NCI-H2081 treated with DMSO at 0.1 percent for 48 hours (cell line): ENCODE measurements at places on chromosomes 1 and 21.
A peak's percentile ranks its signal among the peaks of the same experiment; 100 is the strongest.

DNA sequence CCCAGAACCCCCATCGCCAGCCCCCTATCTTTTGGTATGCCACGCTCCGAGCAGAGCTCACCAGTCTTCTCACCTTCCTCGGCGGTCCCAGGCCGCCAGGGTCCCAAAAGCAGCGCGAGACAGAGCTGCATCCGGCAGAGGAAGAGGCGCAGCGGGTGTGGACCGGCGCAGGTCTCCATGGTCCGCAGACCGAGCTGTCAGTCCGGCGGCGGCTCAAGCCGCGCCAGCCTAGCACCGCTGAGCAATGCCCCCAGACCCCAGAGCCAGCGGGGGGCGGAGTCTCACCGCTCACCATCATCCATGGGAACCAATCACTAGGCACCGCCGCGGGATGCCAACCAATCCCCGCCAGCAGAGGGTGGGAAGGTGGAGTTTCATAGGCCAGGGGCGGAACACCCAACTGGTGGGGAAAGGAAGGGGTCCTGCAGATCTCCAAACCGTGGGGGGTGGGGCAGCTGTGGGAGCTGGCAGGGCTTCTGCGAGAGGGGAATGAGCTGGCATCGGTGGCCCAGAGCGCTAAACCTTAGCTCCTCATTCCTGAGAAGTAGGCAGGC lies at the start of gene EPHA10:
Gene EPHA10, minus strand, starts transcription at position 233 of the 554 bp plus-strand sequence. Its CDS starts 54 bp downstream, at position 179.
- peak; percentile 19 for DNase-seq

DNA sequence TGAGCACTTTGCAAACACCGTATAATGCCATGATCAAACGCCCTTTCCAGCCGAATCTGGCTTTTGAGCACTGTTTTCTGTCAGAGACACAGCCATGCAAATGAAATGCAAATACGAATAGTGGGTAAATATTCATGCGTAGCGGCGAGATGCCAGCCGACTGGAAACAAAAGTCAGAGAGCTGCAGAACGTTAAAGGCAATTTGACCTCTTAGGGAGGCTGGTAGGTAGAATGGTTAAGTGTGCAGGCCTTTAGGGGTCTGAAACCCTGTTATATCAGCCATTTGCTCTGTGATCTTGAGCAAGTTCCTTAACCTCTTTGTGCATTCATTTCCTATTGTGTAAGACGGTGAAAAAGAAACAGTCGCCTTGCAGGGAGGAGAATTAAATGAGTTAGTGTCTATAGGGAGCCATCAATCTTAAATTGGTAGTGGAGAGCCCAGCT lies 6.5 kb upstream of the SDHB start:
- no peak for DNase-seq

DNA sequence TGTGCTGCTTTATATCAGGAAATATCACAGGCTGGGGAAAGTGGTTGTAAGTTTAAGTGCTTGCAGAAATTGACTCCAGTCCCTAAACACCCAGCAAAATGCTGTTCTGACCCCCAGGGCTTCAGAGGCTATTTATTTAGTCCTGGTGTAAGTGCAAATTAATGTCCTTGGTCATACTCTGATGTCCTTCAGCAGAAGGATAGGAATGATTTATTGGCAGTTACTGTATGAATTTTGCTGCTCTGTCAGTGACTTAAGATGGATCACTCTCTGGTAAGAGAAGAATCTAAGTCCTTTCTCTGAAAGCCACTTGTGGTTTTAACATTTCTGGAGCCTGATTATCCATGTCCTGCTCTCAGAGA lies 21.9 kb downstream of the FAM20B start:
- DNase-seq = no peak

DNA sequence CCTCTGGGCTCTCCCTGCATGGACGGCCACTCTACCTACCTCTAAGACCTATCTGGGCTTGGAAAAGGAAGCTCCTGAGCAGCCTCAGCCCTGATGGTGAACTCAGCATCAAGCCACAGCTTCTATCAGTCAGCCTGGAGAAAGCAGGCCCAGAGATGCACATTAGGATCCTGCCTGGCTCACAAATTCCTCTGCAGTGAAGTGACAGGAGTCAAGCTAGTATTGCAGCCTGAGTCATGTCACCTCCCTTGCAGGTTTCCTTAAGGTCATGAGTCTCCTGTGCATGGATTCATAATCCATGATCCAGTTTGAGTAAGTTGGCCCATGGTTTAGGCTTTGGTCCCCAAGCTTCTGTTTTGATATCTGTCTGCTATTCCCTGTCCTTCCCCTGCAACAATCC lies 37.9 kb upstream of the DUSP10 start:
- DNase-seq = no peak

GRCh38 chr21:39669976-39670661 lies 57.4 kb downstream of the B3GALT5 start:
- no peak for DNase-seq

- no peak for DNase-seq
Measured at GRCh38 chr1:44316231-44316759, 38.8 kb downstream of the ERI3 start.

GRCh38 chr1:95957748-95958147 lies 723.7 kb downstream of the RWDD3 start:
- no peak for DNase-seq

DNA sequence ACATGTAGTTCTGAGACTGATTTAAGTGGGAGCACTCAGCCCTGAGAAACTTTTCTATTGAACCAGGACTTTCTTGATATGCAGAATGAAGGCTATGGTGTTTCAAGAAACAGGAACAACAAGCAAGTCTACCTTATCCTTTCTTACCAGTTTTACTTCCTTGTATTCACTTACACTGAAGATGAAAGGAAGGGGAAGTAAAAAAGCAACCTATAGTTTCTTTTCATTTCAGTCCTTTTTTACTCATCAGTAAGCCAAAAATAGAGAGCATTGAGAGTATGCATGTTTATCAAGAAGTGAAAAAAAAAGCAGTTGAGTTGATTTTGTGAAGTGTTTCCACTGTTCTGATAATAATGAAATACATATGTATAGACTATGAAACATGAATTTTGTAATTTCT lies 1010.3 kb downstream of the AMY1C start:
- no peak for DNase-seq

DNA sequence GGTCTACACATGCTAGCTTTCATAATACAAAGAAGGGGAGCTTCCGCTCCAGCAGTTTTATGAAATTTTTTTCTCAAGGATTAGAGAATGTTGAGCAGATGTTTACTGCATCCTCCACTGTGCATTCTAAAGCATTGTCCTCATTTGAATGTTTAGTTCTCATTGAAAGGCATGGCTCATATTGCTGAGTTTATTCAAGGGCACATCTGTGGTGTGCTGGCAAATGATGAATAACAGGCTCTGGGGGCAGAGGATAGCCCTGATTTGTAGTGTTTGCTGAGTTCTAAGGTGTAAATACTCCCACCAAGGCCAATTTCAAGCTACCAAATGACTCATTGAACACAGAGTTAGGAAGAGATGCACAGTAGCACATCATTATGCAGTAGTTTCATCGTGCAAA lies 303.2 kb upstream of the FAM78B start:
- no peak for DNase-seq

DNA sequence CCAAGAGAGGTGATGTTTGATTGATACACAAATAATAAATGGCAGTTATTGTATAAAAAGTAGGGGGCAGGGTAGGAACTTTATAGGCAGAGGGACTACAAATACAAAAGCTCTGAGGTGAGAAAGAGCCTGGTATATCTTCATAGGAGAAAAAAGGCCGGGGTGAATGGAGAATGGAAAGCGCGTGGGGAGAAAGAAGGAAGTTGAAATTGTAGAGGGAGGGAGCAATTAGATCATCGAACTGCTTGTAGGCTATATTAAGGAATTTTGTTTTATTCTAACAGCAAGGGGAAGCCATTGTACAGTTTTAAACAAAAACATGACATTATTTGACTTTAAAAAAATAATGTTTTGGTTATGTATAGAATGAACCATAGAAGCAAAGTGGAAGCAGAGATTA lies 147.4 kb downstream of the PDE4B start:
- DNase-seq = no peak

DNA sequence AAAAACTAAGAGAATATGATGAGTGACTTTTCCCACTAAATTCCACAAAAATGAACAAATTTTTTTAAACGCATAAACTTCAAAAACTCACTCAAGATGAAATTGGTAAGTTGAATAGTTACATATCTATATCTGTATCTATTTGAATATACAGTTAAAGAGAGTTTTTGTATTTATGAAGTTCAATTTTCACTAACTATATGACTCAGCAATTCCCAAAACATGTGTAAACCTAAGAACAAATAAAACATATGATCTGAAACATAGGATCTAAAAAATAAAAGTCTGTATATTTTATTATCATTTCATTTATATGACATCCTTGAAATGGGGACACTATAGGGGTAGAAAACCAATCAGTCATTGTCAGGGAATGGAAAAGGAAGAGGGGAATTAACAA lies 105.7 kb upstream of the SNX7 start:
- no peak for DNase-seq

DNA sequence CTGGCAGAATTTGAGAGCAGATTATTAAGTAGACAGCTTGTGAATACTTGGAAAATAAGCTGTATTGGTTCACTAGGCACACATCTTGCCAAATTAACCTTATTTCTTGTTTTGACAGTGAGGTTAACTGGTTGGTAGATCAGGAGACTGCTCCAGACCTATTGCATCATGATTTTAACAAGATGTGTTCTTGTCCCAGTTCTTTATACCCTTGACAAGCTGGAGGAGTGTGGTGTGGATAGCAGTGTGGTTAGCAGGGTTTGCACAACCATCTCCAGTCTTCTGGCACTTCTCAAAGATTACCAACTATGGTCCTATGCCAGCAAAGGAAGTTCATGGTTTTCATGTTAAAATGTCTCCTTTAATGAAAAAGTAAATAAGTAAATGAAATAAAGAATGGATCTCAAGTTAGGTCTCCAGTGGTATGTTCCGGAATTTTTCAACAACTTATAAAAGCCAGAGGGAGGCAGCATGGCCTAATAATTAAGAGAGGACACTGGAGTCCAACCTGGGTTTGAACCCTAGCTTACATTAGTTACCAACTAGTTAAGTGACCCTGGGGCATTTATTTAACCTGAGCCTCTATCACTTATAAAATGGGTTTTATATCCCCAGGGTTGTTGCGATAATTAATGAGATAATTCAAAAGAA lies 34.1 kb downstream of the DDX20 start:
- no peak for DNase-seq

GRCh38 chr1:197356723-197357533 lies 88.9 kb downstream of the CRB1 start:
- peak; percentile 53 for DNase-seq

DNA sequence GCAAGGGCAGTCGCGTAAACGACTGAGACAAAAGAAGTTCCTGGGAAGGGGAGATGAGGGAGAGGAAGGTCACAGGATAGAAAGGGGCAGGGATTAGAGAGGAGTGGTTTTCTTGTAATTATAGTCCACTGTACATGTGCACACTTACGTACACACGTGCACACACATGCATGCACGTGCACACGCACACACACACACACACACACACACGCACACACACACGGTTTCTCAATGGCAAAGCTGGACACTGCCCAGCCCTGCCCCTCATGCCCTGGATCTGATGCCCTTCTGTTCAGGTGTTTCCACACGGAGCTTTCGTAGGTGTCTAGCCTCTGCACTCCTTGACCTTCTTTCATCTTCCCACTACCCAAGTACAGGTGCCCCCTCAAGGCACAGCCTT lies 3.9 kb downstream of the OR2B11 start:
- DNase-seq = no peak

DNA sequence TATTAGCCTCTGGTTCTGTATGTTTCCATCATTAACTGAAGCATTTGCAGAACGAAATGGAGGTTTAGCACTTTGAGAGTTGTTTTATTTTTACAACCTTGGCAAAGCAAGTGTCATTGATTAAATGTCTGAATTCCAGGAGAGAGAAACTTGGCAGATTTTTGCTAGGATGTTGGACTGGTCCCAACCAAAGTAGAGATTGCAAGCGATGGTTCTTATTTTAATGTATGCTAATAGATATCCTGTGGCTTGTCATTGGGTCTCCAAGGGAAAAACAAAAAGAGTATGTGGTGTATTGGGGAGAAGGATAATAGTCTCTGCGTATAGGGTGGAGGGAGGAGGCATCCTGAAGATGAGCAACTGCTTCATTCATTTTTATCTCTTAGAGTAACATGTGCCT lies 457.2 kb upstream of the RUNX1 start:
- DNase-seq = no peak

DNA sequence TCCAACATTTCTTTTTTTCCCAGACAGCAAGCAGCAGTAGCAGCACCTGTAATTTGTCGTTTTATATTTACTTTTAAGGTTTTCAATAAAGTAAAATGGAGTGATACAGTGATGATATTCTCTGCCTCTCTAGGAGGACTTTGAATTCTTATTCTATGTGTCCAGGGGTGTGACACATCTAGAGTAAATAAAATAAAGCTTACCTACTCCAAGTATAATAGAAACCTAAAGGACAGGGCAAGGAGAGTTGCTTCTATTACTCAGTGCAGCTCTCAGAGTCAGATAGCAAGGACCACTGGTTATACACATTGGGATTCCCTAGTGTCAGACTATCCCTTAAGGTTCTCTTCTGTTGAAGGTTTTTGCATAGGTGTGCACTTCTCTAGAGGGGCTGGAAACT lies 95.9 kb downstream of the LMO4 start:
- no peak for DNase-seq

- DNase-seq = no peak
Measured at GRCh38 chr1:156191292-156191964, 2.5 kb upstream of the SLC25A44 start.

DNA sequence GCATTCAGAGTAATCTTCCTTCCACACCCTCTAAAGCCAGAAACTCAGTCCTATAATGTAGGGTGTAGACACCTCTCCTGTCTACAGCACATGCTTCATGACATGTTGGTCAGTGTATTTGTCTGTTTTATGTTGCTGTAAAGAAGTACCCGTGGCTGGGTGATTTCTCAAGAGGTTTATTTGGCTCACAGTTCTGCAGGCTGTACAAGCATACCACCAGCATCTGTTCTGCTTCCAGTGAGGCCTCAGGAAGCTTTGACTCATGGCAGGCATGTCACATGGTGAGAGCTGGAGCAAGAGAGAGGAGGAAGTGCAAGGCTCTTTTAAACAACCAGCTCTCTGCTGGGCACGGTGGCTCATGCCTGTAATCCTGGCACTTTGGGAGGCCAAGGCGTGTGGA lies 12.1 kb downstream of the PLOD1 start:
- DNase-seq = no peak

DNA sequence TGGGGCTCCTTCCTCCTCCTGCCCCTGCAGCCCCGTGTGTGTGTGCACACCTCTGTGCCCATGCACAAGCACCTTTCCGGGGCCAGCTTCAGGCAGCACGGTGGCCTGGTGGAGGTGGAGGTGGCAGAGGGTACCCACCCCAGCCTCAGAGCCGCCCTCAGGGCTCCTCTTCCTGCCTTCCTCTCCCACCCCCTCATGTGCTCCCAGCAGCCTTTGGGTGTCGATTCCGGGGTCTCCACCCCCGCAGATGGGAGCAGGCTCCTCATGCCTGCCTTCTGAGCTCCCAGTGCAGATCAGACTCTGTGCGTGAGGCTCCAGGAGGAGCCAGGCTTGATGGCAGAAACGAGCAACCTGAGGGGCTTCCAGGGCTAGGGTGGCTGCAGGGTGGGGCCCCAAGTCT lies 29.2 kb upstream of the PLCH2 start:
- DNase-seq = no peak

GRCh38 chr1:18526436-18527275 lies 45.9 kb downstream of the KLHDC7A start:
- no peak for DNase-seq
